ENCODE measurements at places on chromosomes 2 and 18.

DNA sequence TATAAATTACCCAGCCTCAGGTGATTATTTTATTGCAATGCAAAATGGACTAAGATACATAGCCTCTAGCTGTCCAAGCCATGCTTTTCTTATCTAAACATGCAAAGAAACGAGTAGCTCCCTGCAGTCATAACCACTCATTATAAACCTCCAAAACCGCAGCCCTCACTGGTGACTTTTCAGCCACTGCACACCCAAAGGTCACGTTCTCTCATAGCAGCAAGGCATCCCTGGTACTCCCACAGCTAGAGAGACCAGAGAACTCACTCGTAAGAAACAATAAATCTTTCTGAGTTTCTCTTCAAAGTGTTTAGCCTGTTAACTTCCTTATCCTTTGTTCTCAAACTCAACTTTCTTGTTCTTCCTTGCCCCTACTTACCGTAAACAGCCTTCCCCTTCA, 28.5 kb upstream of the RALBP1 start:
- DNase-seq: no peak

GRCh38 chr18:7697306-7697705, 130.2 kb downstream of the PTPRM start:
- no peak for DNase-seq

DNA sequence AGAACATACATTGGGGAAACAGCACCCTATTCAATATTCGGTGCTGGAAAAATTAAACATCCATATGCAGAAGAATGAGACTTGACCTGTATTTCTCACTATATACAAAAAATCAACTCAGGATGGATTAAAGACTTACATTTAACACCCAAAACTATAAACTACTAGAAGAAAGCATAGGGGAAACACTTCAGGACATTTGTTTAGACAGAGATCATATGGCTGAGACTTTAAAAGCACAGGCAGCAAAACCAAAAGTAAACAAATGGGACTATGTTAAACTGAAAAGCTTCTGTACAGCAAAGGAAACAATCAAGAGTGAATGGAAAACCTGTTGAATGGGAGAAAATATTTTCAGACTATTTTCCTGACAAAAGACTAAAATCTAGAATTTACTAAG, 1694.1 kb upstream of the CELF4 start:
- no peak for DNase-seq

- no peak for DNase-seq
These were observed 211.3 kb downstream of the CYP26B1 start for GRCh38 chr2:71936076-71937030.

GRCh38 chr2:64101141-64101591, 43.1 kb downstream of the PELI1 start:
- no peak for DNase-seq

DNA sequence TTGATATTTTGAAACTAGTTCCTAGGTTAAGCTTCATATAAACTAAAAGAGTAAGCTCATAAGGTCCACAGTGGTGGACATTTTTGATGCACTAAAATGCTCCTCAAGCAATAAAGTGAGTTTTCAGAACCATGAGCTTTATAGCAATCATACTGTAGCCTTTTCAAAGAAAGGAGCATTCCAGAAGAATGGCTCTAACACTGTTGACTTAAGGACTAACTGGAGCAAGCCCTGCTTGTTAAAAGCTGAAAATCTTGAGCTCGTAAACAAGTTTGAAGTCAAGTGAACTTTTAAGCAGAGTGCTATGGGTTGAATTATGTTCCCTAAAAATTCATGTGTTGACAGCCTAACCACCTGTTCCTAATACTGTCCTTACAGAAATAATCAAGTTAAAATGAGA, 38.0 kb downstream of the KYNU start:
- no peak for DNase-seq

DNA sequence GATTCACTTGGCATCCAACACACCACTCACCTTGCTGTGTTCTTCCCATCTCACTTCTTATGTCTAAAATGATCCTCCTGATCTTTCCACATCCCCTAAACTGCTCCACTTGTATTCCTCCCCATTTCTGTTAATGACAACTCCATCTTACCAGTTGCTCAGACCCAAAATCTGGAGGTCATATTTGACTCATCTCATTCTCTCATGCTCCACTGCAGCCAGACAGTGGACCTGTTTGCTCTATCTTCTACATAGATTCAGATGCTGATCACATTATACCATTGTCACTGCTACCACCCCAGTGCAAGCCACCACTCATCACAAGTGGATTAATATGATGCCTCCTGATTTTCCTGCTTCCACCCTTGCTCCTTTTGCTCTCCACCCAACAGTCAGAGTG, 7.9 kb upstream of the NABP1 start:
- no peak for DNase-seq

DNA sequence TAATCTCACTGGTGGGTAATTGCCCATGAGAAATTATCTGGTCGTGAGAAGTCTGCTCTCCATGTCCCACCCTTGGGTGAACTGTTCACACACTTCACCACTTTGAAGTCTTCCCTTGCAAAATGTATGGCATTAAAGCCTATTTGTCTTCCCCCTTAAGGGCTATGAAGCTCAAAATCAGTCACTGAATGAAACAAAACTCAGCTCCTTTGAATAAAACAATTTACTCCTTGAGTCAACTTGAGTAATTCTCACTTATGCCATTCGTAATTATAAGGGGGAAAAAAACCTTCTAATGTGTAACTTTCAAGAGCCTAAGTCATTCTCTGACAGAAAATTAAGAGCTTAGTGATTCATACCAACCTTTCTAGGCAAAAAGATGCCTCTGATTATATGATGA, 48.8 kb upstream of the REL start:
- DNase-seq: no peak

DNA sequence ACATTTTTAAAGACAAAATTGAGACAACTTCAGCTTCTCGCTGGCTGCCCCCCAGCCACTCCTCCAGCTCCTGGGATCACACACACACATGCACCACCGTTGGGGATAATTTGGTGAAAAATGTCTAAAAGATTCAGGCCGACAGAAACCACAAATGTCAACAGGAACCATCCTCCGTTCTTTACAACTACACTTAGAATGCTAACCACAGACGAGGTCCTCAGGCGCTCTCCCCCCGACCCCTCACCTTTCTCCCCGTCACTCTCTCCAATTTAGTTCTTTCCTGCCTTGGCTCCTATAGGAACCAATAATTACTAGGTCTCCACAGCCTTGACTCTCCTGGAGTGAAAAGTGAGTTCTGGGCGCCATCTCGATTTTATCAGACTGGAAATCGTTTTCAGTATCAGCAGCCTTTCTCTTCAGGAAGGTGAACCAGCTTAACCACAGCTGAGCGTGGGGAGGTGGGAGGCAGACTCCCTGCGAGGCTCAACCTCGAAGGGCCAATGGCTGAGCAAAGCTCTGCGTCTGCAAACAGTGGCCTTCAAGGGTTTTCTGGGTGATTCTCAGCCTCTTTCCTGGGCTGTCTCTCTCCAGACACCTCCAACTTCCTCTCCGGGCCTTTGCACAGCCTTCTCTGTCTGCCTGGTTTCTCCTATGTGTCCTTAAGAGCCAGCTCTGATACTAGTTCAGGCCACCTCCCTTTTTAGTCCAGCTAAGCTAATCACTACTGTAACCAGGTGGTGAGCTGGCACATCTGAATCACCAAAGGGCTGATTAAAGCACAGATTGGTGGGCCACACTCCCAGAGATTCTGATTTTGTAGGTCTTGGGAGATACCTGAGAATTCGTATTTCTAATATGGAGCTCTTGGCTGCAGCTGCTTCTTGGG, 115.7 kb upstream of the COPS8 start:
- no peak for DNase-seq

GRCh38 chr2:43894743-43895142, 56.0 kb downstream of the ABCG8 start:
- DNase-seq: no peak

DNA sequence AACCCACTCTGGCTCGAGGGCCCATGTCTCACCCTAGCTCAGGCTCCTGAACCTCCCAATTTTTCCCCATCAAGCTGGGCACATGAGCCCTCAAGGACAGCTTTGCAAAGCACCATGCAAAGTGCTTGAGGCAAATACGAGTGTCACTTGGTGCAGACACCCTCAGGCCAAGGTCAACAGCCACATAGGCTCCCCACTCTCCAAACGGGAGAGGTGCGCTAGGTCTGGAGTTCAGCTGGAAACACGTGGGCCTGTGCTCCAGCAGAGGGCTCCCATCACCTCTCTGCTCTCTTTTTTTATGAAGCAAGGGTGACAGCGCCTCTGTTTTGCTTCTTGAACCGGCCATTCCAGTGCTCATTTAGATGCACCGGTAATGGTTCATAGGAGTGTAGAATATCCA, 11.9 kb upstream of the ARHGAP25 start:
- no peak for DNase-seq

DNA sequence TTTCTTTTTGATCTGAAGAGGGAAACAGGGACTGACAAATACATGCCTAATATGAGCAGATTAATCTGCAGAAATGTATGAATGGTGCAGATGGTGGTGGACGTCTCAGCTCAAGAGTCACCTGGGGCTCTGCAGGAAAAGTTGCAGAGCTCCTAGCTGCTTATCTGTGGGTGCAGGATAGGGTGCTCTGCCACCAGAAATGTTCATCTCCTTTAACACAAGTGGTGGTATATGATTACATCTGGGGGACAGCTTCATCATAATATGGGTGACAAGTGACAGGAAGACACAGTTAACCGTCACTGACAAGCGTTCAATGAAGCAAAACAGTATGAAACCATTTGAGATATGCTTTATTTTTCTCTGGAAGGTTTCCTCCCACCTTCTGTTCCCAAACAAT, 121.2 kb upstream of the LINC00305 start:
- DNase-seq: no peak

DNA sequence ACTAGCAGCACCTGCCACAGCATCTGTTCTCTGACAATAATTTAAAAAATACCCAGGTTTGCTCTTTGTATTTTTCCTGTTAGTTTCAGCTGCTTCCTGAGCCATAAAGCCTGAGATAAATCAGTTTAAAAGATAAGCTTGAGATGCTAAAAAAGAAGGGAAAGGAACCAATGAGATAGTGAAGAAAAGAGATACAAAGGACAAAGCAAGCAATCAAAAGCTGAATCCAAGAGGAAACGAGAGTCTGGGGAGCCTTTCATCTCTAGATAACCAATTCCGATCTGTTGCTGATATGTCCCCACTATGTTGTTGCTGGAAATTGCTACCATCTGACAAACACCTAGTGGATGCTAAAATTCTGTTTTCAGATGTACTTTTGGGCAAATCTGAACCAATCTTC, 201.4 kb downstream of the RBM43 start:
- no peak for DNase-seq

DNA sequence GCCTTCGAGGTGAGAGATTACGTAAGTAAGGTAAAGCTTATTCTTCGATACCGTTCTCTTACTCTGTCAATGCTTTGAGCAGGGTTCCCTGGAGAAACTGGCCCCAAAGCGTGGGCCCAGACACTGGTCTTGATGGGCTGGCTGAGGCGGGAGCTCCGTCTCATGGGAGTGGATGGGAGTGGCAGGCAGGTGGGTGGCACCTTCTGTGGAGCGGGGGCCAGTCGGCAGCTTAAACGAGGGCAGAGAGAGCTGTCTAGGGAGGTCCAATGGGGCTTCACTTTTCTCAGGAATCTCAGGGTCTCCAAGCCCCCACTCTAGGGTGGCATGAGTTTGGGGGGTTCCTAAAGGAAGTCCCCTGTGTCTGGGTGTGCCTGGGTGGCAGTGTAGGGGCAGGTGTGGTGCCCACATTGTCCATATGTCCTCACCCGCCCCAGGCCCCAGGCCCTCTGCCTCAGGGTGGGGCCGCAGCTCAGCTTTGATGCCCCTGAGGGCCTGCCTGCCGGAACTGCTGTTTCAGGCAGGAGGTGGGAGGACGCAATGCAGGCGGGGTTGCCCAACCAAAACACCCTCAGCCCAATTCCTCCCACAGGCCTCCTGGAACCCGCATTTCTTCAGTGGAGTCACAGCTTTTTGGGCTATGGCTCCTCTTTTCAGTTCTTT, 32.5 kb upstream of the FOSL2 start:
- no peak for DNase-seq

DNA sequence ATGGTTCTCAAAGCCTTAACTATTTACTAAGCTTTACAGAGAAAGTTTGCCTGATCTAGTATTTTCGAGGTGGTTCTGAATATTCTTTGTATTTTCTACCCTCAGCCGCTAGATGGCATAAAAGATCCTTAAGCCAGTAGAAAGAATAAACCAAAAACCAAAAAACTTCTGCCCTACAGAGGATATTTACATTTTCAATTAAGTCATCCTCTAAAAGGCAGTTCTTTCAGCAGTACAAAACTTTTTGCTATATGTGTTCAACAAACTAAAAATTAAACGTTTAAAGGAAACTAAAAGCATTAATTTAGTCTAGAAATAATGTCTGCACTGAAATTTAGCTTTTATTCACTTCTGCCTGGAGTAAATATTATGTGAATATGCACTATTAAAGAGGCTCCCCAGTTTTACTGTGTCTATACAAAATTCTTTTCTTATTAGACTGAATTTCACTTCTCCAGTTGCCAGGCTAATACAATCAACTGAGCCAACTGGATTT, 297.5 kb downstream of the PIEZO2 start:
- no peak for DNase-seq

- DNase-seq: no peak
These were observed 64.4 kb upstream of the NRP2 start for GRCh38 chr2:205617905-205618304.

GRCh38 chr18:46497129-46497528, 159.9 kb downstream of the LOXHD1 start:
- no peak for DNase-seq

DNA sequence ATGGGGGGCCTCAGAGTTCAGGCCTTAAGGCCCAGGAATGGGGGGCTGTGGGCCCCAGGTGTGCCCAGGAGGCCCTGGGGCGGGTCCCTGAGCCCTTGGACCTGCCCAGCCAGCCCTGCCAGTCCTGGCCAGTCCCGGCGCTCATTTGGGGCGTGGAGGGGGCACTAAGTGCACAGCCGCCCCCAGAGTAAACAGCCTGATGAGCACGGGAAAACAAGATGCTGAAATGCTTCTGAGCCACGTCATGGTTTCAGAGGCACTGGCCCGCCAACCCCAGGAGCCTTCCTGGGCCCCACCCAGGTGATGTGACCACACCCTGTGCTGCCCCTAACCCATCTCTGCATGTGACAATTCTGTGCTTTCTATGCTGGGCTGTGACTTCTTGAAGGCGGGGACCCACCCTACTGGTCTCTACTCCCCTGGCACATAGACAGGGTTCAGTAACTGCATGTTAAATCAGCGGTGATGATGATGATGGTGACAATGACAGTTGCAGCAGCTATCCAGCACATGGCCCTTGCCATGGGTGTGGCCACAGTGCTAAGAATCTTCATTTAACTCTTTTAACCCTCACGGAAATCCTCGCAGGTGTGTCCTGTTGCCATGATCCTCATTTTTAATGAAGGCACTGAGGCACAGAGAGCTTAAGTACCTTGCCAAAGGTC, 28.1 kb upstream of the ASPRV1 start:
- no peak for DNase-seq
